Sciatic nerve (tissue), 2 donors: ENCODE measurements at places on chromosomes 2 and 18.

GRCh38 chr18:55338978-55339650 is 248.9 kb downstream of the TCF4 start:
- no peak for DNase-seq

GRCh38 chr18:58766946-58767345 is 95.7 kb downstream of the MALT1 start:
- DNase-seq: peak; percentile 30

DNA sequence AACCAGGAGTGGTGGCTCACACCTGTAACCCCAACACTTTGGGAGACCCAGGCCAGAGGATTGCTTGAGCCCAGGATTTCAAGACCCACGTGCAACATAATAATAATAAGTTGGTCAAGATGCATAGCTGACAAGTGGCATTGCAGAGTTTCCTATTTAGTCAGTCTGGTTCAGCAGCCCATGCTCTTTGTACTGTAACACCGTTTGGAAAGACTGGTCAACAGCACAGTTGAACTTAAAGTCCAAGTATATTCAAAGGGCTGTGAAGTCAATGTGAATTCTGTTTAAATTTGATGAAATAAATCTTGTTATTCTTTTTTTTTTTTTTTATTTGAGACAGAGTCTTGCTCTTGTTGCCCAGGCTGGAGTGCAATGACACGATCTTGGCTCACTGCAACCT is 1.5 kb upstream of the TRMT61B start:
- no peak for DNase-seq

DNA sequence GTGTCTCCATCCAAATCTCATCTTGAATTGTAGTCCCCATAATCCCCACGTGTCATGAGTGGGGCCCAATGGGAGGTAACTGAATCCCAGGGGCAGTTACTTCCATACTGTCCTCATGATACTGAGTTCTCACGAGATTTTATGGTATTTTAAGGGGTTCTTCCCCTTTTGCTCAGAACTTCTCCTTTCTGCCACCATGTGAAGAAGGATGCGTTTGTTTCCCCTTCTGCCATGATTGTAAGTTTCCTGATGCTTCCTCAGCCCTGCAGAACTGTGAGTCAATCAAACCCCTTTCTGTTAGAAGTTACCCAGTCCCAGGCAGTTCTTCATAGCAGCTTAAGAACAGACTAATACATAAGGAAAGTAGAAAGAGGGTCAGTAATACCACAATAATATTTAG is 480.4 kb downstream of the KCNJ3 start:
- no peak for DNase-seq

- no peak for DNase-seq
Observed at GRCh38 chr2:179952658-179953057, 54.4 kb downstream of the CWC22 start.

DNA sequence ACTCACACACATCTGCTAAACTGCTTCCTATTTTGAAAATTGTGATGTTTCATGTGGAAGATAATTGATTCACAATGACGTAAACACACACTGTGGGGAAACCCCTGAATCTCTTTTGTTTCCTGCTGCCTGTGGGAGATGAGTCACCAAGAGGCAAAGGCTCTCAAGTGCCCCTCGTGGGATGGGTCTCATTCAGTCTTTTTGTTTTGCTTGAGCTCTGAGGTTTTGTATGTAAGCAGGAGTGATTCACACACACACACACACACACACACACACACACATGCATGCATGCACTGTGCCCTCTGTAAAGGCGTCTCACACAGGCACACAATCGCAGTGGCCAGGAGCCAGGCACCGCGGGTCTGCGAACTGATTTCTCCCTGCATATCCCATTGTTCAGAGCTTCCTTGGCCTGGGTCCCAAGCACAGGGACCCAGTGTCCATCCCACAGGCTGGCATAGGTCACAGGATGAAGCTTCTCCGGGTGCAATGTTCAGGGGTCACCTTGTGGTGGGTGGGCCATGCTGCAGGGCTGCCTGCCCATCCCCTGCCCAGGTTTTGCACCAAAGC is 12.1 kb upstream of the ARHGEF4 start:
- DNase-seq: no peak

- no peak for DNase-seq
Observed at GRCh38 chr2:96762529-96763311, 2.0 kb downstream of the CNNM4 start.

DNA sequence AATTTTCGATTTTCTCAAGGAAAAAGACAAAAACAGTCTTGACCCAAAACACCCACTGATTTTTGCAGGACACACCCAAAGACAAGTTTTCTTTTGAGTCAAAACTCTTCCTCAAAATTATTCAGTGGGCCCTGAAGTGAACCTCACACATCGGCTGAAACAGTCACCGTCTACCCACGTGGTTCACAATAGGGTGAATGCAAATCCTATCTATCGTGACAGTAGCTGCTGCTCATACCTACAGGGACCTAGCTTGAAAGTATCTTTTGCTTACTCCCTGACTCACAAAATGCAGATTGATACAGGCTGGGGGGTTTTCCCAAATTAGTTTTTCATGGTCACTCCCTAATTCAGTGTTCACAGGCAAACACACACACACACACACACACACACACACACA is 10.7 kb upstream of the CD226 start:
- no peak for DNase-seq

- no peak for DNase-seq
Observed at GRCh38 chr18:55401638-55402191, 186.3 kb downstream of the TCF4 start.

GRCh38 chr2:57597940-57598339 is 448.7 kb upstream of the VRK2 start:
- DNase-seq: no peak

- DNase-seq: no peak
Observed at GRCh38 chr2:234559609-234560008, 62.7 kb upstream of the ARL4C start.

GRCh38 chr2:224838335-224838734 is 122.2 kb upstream of the CCDC195 start:
- DNase-seq: no peak

GRCh38 chr2:169525434-169525833 is 15.9 kb downstream of the KLHL41 start:
- no peak for DNase-seq

- DNase-seq: no peak
Observed at GRCh38 chr2:28449488-28450395, 46.1 kb upstream of the PLB1 start.

- DNase-seq: no peak
Observed at GRCh38 chr2:83826577-83826976, 632.5 kb downstream of the SUCLG1 start.

GRCh38 chr2:119786295-119786694 is 26.6 kb downstream of the PTPN4 start:
- DNase-seq: no peak

- no peak for DNase-seq
Observed at GRCh38 chr2:100380681-100381080, 36.8 kb downstream of the CHST10 start.

DNA sequence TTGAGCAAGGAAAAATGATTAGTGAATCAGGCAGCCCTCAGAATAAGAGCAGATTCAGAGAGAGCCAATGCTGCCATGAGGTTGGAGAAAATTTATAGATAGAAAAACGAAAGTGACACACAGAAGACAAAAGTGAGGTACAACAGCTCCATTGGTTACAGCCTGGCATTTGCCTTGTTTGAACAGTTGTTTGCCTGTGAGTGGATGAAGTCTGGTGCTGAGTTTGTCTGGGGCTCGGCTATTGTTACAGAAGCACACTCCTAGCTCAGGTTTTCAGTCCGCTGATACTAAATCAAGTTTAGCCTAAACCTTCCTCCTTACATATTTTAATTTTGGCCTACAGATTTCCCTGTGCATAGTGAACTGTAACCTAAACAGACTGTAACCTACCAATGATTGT is 387.8 kb upstream of the RAB12 start:
- DNase-seq: no peak

DNA sequence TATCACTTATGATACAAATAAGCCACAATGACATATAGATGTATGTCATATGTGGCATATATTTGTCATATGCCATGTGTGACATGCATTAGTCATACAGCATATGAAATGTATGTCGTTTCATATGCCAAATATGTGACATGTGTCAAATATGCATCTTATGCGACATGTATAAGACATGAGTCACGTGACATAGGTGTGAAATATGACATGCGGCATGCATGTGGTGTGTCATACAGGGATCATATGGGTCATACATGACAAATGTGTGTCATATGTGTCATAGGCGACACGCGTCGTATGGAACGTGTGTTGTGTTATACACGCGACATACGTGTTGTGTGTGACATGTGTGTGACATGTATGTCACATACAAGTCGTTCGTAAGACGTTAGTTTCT is 2154.0 kb upstream of the PIK3C3 start:
- DNase-seq: no peak

GRCh38 chr2:135694711-135695110 is 46.9 kb upstream of the UBXN4 start:
- DNase-seq: no peak

DNA sequence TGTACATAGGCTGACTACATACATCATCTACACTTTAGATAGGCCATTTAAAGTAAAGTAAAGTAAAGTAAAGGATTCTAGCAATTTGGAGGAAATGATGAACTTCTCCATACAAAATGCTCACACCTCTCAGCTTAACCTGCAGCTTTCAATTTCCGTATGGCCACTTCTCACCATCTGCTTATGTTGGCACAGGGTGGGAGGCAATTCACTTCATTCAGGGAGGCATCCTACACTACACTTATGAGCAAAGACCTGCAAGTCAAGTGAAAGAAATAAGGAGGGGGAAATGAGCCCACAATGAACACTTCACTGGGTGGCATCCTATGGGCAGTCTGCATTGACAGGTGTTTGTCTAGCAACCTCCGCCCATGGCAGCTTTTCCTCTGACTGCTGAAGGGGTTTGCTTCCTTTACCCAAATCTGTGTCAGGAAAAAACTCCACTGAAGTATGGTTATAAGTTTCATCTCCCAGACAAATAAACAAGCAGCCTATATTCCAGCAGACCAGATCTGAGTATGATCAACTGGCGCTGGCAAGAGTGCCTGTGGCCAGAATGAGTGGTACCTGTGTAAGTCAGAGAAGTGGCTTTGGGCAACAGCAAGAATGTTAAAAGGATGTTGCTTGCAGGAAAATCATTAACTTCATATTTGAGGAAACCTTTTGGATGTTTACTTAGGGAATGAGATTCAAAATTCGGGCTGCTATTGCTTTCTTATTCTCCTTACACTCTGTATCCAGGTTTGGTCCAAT is 449.1 kb downstream of the TGIF1 start:
- no peak for DNase-seq

GRCh38 chr2:241593271-241593670 is 34.7 kb downstream of the BOK start:
- DNase-seq: peak; percentile 40

DNA sequence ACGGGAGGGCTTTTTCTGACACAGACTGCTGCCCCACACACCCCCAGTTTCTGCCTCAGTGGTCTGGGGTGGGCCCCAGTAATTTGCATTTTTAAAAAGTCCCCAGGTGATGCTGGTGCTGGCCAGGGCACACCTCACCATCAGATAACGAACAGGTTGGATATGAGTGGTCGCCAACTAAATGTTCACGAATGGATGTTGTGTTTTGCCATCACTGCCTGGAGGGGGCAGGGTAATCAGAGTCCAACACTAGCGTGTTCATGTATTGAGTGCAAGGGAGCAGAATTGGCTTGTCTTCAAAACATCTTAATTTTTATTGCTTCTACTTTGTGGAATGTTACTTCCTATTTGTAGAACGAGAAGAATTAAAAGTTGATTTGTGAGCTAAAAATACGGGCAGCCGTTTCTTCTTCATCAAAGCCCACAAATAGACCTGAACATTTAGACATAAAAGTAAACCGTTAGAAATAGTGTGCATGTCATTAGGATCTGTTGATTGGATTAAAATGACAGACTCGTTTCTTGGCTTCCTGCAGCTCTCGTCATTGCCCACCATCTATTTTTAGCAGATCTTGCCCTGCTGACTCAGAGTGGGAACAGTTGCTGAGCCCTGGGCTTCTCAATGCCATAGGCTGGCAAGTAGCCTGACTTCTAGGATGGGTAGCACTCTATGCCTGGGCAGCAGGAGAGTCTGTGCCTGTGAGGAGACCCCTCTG is 45.2 kb downstream of the NCK2 start:
- DNase-seq: no peak

DNA sequence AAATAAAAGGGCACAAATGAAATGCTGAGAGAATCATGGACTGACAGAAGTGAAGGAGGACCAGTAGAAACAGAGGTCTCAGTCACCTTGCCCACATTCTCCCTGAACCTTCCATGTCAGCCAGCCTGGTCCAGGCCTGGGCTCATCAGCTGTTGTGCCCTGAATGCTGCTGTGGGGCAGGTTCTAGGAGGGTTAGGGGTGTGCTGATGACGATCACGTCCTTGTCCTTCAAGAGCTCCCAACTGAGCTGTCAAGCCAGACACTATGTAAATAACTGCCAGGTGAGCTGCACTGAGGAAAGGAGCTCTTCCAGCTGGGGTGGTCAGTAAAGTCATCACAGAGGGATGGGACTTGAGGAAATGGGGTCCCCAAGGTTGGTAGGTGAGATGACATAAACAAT is 156.5 kb downstream of the SMAD2 start:
- DNase-seq: no peak

DNA sequence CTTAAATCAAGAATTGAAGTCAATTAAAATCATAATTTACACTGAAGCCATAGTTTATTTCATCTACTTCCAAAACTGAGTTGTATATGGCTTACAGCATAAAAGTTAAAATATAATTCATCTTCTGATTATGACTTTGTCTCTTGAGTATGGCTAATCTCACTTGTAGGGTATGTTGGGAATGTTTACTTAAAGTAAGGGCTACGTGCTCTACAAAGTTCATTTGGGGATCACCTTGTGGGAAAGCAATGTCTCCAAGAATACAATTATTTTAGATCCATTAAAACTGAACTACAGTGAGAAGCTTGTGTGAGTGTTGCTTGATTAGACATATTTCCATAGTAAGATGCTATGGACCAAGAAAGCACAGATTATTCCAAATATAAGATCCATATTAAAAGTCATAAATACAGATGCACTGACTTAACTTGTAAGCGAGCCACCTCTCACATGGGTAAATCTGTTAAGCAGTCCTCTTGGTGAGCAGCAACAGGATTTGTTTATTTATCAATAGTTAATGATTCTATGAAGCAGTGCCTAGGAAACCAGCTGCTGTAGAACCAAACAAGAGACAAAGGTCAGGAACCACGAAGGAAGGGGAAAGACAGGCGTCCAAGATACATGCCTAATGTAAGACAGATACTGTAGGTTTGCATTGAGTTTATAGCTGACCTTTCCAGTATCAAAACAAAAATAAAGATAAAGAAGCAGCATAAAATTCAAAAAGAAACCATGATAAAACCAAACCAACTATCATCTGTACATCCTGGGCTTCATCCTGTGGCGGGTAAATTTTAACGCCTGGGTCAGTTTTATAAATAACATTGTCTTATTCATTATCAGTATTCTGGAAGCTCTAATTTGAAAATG is 24.8 kb downstream of the DSG4 start:
- DNase-seq: no peak

- peak; percentile 72 for DNase-seq
Observed at GRCh38 chr2:176729706-176730569, 460.7 kb downstream of the MTX2 start.
